ENCODE measurements at places on chromosomes 13 and 19. TPM values are rescaled to one million over a fixed set of nuclear protein-coding genes. Genes with fewer than 3 reads are reported as not detected.
A peak's percentile ranks its signal among the peaks of the same experiment; 100 is the strongest.

The KLF1 gene
- total RNA-seq: not detected

The RASGRP4 gene
- total RNA-seq: not detected

The LMTK3 gene
- total RNA-seq: not detected

The WDR62 gene
- total RNA-seq: 1.8 TPM

The NBEA gene
- total RNA-seq: 3.2 TPM

The COG6 gene
- 44.5 TPM for total RNA-seq

- no peak for DNase-seq
- peaks cover 74% of the 10 kb centered on the region for H3K36me3 ChIP-seq
- no peak overlapping the region for H3K27ac ChIP-seq
- H3K27me3 ChIP-seq: no peaks in the 10 kb centered on the region
- H3K4me3 ChIP-seq: no peak overlapping the region
Measured at GRCh38 chr19:16836115-16837034, 7.2 kb downstream of the SIN3B start.

DNA sequence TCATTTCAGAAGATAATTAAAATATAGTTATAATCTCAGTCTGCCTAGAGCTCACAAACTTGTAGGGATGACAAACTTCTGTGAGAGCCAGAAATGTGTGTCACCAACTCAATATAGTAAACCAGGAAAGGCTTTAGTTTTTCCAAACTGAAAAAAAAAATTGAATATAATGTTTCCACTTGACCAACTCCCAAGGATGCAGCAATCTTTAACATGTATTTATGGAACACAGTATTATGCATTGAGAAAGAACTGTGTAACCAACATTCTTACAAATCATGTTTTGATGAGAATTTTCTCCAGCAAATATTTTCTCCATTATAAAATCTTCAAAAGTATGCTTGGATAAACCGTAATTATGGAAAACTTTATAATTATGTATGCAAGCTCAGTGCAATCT lies 50.1 kb upstream of the KLF12 start:
- peak; percentile 45 for DNase-seq
- peak overlapping the region; percentile 39 for H3K27ac ChIP-seq
- no peaks in the 10 kb centered on the region for H3K36me3 ChIP-seq
- no peaks in the 10 kb centered on the region for H3K27me3 ChIP-seq

DNA sequence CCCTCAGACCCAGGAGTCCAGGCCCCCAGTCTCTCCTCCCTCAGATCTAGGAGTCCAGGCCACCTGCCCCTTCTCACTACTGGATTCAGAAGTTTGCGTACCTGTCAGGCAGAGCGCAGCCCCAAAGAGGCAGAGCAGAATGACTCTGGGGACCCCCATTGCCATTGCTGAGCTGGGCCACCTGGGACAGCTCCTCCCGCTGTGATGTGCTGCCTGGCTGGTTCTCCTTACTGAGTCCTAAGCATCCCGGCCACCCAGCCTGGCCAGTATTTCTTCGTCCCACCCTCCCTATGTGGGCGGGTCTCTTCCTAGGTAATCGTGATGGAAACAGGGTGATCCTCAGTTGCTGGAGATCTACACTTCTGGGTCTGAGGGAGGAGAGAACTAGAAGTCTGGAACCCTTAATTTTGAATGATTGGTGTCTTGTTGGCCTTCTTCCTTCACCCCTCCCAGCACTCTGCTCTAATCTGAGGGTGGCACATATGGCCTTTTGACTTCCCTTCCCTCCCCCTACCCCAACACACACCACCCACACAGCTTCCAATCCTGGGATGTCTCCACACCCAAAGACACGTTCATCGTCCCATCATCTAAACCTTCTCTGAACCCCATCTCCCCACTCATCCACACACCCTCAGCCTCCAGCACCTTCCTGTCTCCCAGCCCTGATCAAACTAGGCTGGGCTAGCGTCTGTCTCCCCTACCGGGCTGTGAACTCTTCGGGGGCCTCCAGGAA lies at the start of gene LYPD5:
Gene LYPD5 (minus strand): TSS at position 232 of the 736 bp plus-strand sequence. CDS start 67 bp downstream, at position 165.
- peaks cover 30% of the 10 kb centered on the region for H3K27me3 ChIP-seq
- no peaks in the 10 kb centered on the region for H3K4me1 ChIP-seq
- no peak within 1 kb of the TSS for H3K4me3 ChIP-seq

GRCh38 chr19:45408830-45409556 lies 2.5 kb downstream of the POLR1G start:
- peaks cover 10% of the 10 kb centered on the region for H3K4me1 ChIP-seq
- no peak for DNase-seq
- H3K27me3 ChIP-seq: no peaks in the 10 kb centered on the region
- no peak overlapping the region for H3K4me3 ChIP-seq

DNA sequence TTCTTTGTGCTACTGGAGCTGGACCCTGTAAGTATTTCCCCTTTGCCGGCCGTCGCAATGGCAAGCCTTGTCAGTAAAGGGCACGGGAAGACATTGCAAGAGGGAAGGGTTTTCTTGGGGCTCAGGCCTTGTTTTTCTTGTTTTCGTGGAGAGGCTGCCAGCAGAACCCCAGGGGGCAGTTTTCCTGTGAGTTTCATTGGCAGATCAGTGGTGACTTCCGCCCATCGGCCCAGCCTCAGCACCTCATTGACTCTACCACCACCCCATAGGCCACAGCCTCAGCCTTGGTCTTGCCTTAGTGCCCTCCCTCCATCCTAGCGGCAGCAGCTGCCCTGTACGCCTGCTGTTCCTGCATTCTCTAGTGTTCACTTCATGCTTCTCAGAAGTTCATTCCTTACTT lies 61.5 kb downstream of the GJA3 start:
- H3K36me3 ChIP-seq: no peaks in the 10 kb centered on the region
- no peak for DNase-seq
- no peaks in the 10 kb centered on the region for H3K4me1 ChIP-seq
- no peak overlapping the region for H3K27ac ChIP-seq
- no peak overlapping the region for H3K4me3 ChIP-seq

DNA sequence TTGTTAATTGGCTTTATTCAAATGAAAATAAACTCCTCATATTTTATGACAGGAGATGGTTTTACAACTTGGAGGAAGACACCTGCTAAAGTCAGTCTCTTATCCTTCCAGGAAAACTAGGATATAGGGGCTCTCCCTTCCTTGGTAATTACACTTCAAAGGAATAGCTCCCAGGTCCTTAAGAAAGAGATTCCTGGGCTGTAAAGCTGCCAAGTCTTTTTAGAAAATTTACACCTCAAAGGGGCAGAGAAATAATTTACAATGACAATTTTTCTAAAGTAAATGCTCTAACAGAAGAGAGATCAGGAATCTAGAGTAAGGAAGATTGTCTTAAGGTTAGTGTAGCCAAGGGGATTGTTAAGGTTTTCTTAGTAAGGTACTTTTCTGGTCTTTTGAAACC lies 1359.0 kb downstream of the OLFM4 start:
- H3K4me3 ChIP-seq: no peak overlapping the region
- H3K4me1 ChIP-seq: no peaks in the 10 kb centered on the region
- H3K27me3 ChIP-seq: no peaks in the 10 kb centered on the region
- no peak for DNase-seq
- H3K36me3 ChIP-seq: no peaks in the 10 kb centered on the region

GRCh38 chr13:33730147-33730546 lies 87.8 kb upstream of the RFC3 start:
- no peak overlapping the region for H3K27ac ChIP-seq
- no peak overlapping the region for H3K4me3 ChIP-seq
- H3K36me3 ChIP-seq: no peaks in the 10 kb centered on the region
- no peak for DNase-seq
- no peaks in the 10 kb centered on the region for H3K4me1 ChIP-seq
- H3K27me3 ChIP-seq: no peaks in the 10 kb centered on the region

- peaks cover 83% of the 10 kb centered on the region for H3K36me3 ChIP-seq
- no peaks in the 10 kb centered on the region for H3K27me3 ChIP-seq
- peak; percentile 74 for DNase-seq
- no peak overlapping the region for H3K27ac ChIP-seq
- H3K4me3 ChIP-seq: no peak overlapping the region
- no peaks in the 10 kb centered on the region for H3K4me1 ChIP-seq
Measured at GRCh38 chr13:52665325-52665724, 12.7 kb downstream of the SUGT1 start.

DNA sequence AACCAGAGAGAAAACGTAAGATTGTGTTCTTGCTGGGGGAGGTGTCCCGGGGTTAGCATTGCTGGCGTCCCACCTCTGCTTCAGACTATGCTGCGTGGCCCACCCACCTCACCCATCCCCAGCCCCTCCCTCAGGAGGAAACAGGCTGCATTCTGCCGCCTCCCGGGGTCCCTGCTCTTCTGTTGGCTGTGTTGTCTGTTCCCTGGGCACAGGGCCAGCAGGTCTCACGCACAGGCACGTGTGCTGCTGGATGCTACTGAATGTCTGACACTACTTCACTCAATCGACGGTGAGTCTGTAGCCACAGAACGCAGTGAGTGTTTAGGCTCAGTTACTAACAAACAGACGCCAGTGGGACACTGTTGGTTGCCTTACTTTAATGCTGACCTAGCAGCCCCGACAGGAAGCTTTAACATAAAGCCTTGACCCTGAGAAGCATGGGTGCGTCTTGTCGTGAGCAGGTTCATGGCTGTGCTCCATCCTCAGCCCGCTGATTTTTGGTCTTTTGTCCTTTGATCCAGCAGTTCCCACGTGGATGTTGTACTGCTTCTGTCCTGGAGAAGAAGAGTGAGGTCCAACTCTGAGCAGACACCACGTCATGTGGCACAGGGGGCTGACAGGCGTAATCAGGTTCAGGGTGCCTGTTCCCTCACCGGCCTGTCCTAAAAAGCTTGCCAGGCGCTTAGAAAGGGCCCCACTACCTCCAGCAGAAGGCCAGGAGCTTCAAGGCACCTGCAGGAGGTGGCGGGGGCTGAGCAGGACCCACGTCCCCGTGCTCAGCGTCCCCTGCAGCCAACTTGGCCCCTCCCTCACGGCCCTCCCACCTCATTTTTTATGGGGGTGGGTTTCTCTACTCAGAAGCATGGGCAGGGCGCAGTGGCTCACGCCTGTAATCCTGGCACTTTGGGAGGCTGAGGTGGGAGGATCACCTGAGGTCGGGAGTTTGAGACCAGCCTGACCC lies 26.0 kb downstream of the NAXD start:
- no peak overlapping the region for H3K27ac ChIP-seq
- H3K36me3 ChIP-seq: peaks cover 60% of the 10 kb centered on the region
- no peaks in the 10 kb centered on the region for H3K27me3 ChIP-seq
- H3K4me3 ChIP-seq: no peak overlapping the region

DNA sequence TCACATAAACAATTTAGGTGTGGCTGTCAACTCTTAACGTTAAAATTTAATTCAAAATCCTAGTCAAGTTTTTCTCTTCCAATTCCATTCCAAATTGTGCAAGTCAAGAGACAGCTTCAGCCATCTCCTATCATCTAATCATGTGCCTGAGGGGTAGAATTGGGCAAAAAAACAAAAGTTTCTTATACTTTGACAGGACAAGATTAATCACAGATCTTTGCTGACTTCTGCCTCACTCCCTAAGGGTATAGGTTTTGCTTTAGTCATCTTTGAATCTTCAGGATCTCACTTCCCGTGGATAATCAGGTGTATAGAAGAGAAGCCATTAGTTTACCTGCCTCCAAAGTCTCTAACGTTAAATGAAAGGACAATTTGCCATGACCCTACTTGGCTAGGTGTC lies 24.6 kb downstream of the RNF17 start:
- H3K36me3 ChIP-seq: no peaks in the 10 kb centered on the region
- H3K27me3 ChIP-seq: peaks cover 5% of the 10 kb centered on the region
- no peak for DNase-seq
- H3K4me3 ChIP-seq: no peak overlapping the region
- H3K27ac ChIP-seq: no peak overlapping the region

DNA sequence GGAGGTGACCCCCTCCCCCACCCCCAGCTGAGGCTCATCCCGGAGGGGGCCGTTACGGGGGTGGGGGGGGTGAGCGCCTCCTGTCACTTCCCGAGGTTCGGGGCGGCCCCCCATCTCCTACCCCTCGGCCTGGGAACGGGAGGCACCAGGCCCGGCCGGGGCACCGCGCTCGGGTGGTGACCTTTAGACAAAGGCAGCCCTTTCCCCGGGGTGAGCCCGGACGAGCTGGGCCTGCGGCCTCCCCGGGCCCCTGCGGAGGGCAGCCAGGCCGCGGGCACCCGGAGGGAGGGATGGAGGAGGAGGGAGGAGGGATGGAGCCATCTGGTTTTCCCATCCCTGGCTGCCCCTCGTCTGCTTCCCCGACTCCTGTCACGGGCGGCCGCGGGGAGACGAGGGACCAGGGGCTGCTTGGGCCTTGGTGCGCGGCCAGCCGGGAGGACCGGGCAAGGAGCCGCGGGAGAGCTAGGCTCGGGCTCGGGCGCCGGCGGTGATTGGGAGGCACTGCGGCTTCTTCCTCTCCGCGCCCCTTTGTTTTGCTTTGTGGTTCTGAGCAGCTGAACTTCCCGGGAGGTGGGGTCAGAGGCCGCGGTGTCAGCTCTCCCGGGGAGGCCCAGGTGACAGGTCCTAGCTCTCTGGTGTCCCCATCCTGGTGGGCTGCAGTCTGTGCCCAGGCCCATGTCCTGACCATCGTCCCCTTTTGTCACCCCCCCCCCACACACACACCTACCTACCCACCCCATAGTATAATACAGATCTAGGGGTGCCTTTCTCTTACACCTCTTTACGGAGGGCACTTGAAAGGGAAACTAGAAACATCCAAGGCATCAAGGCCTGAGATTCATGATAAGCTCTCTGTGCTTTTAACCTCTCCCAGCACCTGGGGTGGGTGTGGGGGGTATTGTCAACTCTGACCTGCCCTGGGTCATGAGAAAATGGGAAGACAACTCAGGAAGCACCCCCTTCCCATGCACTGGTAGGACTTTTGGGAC lies 1.3 kb downstream of the BICRA start:
- H3K36me3 ChIP-seq: peaks cover 4% of the 10 kb centered on the region
- peak; percentile 94 for DNase-seq
- H3K4me3 ChIP-seq: peak overlapping the region; percentile 99
- H3K27ac ChIP-seq: peak overlapping the region; percentile 69

DNA sequence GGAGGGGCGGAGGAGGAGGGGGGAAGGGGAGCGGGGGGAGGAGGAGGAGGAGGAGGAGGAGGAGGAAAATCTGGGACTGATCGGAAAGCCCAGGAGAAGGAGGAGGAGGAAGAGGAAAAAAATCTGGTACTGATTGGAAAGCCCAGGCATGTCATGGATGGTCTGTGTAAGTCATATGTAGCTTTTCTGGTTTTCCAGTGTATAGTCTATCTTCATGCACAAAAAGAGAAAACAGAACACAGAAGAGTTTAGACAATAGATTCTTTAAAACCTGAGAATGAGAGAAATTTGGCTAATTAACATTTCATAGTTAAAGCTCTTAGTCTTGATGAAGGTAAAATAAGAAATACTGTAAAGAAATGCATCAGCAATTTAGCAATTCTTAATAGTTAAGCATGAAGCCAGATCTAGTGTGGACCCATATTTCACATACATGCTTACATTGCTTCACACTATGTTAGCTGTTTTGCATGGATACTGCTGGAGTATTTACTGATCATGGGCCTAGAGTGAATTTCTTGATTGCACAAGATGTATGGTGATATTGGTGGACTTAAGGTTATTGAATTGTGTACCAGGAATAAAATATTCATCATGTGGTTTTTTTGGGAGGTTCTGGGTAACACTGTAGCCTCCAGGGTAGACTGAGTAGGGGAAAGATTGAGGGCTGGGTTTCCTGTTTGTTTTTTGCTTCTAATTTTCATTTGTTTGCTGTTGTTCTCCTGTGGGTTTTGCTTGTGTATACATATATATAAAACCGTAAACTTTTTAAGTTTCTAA lies 41.4 kb downstream of the SUCLA2 start:
- no peaks in the 10 kb centered on the region for H3K27me3 ChIP-seq
- no peak overlapping the region for H3K4me3 ChIP-seq
- H3K36me3 ChIP-seq: peaks cover 25% of the 10 kb centered on the region
- H3K27ac ChIP-seq: no peak overlapping the region
- H3K4me1 ChIP-seq: no peaks in the 10 kb centered on the region

- peaks cover 6% of the 10 kb centered on the region for H3K27me3 ChIP-seq
- DNase-seq: no peak
- H3K27ac ChIP-seq: no peak overlapping the region
- no peak overlapping the region for H3K4me3 ChIP-seq
- no peaks in the 10 kb centered on the region for H3K4me1 ChIP-seq
Measured at GRCh38 chr19:39007096-39007495, 25.3 kb downstream of the FBXO27 start.
